Fibroblast of pulmonary artery (primary cell): ENCODE measurements at places on chromosomes 4 and X.

- DNase-seq, result peak; percentile 74
Measured at GRCh38 chr4:40909363-40909876, 159.7 kb downstream of the NSUN7 start.

GRCh38 chr4:187158003-187158402 lies 434.3 kb upstream of the FAT1 start:
- DNase-seq, result no peak

DNA sequence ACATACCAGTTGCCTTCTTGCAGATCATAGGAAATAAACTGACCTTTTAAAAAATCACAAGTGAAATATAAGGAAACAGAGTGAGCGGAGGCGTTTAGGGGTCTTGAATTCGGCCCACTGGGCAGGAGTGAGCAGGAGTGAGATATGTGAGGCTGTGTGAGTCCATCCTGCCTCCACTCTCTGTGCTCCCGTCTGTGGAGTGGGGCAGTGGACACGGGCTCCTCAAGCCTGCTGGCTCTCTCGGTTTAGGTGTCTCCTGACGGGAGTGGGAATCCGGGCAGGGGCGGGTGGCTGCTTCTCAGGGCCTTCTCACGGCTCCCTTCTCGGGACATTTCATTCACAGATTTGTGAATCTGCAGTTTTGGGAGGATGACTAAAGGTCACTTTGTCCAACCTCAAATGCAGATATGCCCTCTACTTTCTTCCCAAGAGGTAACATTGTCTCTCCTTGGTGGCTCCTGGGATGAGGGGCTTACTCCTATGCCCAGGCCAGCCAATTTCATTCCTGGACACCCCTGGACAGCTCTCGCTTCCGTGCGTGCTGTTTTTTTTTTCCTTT lies 27.6 kb downstream of the CYTL1 start:
- no peak for DNase-seq

GRCh38 chr4:176034936-176035335 lies 30.7 kb upstream of the WDR17 start:
- no peak for DNase-seq

DNA sequence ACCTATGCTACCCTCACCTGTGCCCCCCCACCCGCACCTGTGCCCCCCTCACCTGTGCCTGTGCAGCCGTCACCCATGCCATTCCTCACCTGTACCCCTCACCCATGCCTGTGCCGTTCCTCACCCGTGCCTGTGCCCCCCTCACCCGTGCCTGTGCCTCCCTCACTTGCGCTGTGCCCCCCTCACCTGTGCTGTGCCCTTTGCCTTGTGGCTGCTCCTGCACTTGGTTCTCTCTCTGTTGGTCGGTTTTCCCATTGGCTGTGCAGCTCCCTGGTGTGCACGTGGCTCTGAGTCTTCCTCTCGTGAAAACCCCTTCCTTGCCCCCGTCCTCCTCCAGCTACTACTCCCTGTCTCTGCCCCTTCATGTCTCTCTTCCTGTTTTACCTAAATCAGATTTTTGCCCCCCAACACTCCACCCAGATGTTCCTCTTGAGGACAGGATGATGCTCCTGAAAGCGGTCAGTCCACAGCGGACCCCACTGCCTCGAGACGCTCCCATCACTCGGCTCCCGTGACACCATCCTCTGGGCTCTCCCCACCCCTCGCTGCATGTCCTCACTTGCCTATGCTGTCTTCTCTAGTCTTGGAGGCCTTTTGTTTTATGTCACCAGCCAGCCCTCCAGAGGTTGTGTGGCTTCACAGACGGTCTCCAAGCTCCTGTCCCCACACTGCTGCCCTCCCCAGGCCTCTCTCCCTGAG lies 6.8 kb downstream of the MAEA start:
- no peak for DNase-seq

DNA sequence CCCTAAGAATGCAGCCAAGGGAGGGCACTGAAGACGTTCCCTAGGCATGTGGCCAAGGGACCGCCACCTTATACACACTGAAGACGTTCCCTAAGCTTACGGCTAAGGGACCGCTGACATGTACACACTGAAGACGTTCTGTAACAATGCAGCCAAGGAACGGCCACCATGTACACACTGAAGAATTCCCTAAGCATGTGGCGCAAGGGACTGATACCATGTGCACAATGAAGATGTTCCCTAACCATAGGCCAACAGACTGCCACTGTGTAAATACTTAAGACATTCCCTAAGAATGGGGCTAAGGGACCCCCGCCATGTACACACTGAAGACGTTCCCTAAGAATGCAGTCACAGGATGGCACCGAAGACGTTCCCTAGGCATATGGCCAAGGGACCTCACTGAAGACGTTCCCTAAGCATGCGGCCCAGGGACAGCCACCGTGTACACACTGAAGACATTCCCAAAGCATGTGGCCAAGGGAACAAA lies 36.1 kb downstream of the DHRSX start:
- no peak for DNase-seq

- no peak for DNase-seq
Measured at GRCh38 chrX:50393902-50394301, 76.7 kb downstream of the DGKK start.

GRCh38 chrX:14533867-14534266 lies 4.5 kb downstream of the GLRA2 start:
- DNase-seq, result no peak

DNA sequence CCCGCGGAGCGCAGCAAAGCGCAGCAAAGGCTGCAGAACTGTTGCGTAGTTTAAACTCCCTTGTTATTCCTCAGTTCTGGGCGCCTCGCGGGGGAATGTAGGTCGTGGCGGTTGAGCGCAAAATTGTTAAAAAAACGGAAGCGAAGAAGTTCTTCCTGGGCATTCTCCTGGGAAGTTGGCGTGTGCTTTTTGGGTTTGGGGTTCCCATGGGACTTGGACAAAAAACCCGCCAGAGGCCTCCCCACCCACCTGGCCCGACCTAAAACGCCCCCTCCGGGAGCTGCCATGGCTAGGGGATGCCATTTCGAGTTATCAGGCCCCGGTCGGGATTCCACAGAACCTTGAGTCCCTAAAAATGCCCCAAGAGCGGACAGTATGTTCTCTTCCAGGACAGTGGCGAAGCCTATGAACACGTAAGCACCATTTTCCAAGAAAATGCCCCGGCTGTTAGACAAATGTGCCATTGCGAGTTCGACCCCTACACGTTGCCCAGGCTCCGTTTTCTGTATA lies 8.9 kb downstream of the ZIC3 start:
- no peak for DNase-seq

DNA sequence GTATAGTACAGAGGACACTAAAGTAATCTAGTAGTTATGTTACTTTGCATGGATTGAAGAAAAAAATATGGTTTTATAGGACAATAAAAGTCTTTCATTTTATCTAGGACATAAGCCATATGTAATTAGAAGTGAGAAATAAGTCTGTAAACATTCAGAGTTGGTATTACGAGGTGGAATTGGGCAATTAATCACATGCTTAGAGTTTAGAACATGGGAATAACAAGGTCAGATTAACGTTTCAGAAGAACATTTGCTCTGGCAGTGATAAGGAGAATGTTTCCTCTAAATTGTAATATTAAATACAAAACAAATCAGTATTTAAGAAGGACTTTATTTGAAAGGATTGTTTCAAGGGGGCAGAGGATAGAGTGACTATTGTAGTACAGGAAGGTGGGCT lies 15.6 kb upstream of the SULT1E1 start:
- no peak for DNase-seq

DNA sequence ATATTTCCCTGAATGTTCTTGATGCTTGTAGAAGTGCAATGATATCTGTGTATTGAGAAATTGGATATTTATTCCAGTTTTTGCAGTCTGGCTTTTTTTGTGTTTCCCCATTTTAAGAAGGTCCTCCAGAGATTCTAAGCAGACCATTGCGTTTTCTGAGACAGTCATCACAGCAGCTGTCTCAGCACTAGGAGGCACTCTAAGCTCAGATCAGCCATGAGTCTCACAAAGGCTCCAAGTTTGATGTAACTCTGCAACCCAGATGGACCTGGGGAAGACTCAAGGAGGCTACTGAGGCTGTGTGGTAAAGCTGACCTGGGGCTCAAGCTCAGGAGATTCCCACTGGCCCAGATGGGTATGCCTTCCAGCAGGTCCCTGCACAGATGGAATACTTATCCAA lies 89.3 kb upstream of the CYLC1 start:
- no peak for DNase-seq

- DNase-seq, result no peak
Measured at GRCh38 chr4:140109292-140109691, 44.7 kb downstream of the MAML3 start.

DNA sequence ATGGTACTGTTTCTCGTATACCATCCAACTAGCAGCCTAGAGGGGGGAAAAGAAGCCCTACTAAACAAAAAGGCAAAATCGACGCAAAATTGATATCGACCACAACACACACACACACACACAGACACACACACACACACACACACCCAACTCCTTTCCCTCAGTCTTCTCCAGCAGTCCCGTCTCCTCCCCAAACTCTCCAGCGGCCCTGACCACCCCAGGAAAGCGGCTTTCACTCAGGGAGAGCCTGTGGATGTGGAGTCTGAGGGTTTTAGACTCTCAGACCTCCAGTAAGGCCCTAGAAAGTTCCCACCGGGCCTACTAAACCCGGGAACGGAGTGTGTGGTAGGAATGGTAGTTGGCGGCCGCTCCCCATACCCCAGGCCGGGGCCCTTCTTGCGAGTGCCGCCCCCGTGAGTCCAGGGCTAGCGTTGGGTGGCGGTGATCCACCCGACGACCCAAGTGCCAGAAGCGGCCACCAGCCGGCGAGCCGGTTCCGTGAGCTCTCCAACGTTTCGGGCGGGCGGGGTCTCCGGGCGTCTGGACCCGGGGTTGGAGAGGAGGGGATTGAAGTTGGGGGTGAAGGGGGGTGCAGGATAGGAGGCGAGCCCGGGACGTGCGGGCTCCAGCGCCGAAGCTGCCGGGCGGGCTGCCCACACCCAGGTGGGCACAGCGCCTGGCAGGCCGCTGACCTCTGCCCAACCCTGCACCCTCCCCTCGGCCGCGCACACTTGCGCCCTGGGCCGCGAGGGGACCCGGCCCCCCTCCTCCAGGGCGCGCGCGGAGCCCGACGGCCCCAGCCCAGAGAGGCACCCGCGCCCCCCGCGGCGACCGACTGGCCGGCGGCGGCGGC lies 13.7 kb downstream of the ARX start:
- no peak for DNase-seq

- no peak for DNase-seq
Measured at GRCh38 chrX:128781506-128781905, 729.3 kb upstream of the ACTRT1 start.

DNA sequence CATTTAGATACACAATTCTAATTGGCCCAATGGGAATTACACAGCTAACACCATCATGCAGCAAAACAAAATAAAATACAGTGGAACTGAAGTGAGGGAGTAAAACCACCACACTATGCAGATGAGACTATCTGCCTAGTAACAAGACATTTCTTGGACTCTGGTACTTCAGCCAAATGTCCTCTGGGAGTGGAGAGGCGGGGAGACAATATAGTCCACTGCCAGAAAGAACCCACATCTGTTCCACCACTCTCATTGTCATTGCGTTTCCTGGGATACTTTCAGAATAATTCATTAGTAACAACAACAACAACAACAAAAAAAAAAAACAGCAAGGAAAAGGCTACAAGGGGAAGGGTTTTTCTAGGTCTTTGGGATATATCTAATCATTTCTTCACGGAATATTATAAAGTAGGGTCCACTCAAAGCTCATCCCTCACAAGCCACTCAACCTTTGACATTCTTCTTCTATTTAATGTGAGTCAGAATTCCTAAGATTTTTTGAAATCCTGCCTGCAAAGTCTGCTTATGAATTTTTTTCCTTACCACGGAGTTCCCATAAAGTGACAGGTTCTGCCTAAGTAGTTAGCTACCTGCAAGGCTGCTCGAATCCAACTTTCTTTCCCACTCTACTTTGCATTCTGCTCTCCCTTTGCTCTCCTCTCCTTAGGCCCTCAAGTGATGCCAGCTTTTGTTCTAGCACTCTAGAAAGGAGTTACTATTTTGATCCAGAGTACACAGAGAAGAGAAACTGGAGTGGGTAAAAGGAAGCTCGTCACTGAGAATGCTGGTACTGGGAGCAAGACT lies 254.6 kb downstream of the CHIC1 start:
- no peak for DNase-seq

- peak; percentile 34 for DNase-seq
Measured at GRCh38 chr4:122827258-122827878, 737 bp downstream of the FGF2 start.

GRCh38 chrX:68894513-68895340 lies 65.9 kb downstream of the EFNB1 start:
- peak; percentile 68 for DNase-seq

GRCh38 chr4:92658318-92658717 lies 354.6 kb downstream of the GRID2 start:
- no peak for DNase-seq

DNA sequence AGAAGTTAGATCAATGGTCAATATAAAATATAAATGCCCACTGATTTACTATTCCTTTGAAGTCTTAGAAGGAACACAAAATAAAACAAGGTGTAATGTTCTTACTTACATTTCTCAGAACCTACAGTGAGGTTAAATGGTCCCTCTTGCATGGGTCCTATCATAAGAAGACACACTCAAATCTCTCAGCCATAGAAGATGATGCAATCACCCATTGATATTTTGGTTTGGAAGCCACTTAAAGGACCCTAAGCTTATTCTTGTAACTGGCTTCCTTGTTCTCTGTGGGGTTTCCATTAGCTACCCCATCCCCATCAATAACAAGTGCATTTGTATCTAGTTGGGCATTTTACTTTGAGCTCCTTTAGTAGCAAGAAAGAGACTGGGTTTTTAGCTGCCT lies 15.1 kb downstream of the REELD1 start:
- no peak for DNase-seq

GRCh38 chr4:79820427-79820826 lies 252.6 kb downstream of the ANTXR2 start:
- no peak for DNase-seq

DNA sequence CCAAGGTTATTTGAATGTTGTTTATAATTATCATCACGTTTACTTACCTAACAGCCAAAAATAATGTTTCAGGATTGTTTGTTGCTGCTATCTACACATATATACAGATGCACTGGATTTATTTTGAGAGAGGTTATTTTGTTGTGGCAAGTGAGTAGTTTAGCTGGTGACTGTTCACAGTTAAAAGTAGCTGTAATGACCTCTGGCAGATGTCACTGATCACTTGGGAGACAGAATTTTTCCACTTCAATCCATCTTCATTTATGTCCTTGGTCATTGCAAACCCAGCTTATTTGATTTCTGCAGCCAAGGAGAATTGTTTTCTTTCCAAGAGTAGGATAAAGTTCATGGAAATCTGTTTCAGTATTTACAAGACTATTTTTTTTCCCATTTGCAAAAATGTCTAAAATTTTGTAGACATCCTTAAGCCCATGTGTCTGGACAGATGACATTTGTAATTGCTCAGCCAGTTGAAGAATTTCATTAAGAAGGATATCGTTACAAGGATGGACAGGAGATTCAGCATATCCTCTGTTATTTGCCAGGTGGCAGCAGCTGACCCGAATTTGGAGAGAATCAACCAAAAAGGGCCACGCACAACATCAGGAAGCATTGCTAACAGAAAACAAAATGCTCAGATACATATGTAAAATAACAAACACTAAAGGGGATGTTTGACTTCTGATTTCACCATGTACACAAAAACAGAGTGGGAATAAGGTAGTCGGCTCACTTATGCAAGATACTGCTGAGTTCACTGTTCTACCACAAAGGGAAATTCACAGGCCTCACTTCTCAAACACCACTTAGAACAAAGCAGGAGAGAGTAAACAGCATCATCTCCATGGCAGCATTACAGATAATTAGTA lies 64.5 kb downstream of the GPRIN3 start:
- no peak for DNase-seq
